Osteoblast (primary cell): ENCODE measurements at places on chromosomes 7 and 10. TPM values are rescaled to one million over a fixed set of nuclear protein-coding genes. Genes with fewer than 3 reads are reported as not detected.

- no peak for DNase-seq
These were observed 362.4 kb upstream of the ZNF32 start for GRCh38 chr10:44010873-44011602.

- DNase-seq = peak; percentile 44
These were observed 78.6 kb upstream of the ARMC3 start for GRCh38 chr10:22849077-22849805.

DNA sequence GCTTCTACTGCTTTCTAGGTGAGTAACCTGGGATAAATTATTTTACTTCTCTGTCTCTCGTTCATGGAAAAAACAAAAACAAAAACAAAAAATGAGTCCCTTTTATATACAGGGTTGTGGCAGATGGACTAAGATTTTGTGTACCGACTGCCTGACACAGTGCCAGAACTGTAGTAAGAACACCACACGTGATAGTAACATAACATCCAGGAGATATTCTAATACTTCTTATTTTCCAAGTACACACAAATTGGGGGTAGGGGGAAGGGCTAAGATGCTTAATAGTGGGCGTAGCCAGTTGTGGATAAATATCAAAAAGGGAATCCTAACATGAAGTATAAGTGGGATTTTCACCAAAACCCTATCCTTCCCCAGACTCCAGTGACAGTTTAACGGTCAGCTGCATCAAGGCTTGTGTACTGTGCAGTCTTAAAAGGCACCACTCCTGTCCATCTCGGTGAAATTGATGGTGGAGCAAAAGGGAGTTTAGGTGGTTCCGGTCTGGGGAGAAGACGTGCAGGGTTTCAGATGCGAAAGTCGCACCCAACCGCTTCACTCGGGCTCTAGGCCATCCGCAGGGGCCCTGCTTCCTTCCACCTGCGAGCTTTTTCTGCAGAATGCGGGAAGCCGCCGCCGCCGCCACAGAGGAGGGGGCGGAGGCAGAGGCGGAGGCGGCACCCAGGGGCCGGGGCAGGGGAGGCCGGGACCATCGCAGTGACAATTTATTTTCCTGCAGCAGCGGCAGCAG, at the start of gene STAMBPL1:
Gene STAMBPL1, plus strand, starts transcription at position 712 of the 748 bp plus-strand sequence. CDS start 21,464 bp downstream, outside the sequence.
- DNase-seq = peak; percentile 67

The SPDYE2B gene
- not detected in 2 replicates for total RNA-seq

The VSTM4 gene
- total RNA-seq = 10.1 and 14.1 TPM in 2 replicates

The SYT15B gene
- under 0.01 and 0.36 TPM in 2 replicates for total RNA-seq

- DNase-seq = no peak
These were observed 122.7 kb downstream of the RAPGEF5 start for GRCh38 chr7:22234227-22234626.

- peak; percentile 88 for DNase-seq
These were observed 757 bp downstream of the ANKIB1 start for GRCh38 chr7:92246360-92247101.

The ITIH5 gene
- 0.88 and 2.2 TPM in 2 replicates for total RNA-seq

DNA sequence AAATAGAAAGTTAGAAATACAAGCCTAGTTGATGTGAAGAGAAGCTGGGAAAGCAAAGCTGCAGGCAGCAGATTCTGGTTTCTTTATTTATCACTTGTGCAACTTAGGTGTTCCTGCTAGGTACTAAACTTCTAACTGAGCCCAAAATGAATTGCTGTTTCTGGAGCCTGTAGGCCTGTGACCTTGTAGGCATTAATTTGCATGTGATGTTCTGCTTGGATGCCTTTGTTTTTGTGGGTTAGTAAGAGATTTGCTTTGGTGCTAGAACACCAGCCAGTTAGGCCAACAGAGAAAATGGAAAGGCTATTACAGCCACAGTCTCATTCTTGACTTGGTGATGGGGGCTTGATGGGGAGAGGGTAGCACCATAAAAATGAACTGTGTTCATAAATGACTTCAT, 370.7 kb downstream of the PPP1R3A start:
- no peak for DNase-seq

The FAM20C gene
- 38.6 and 46.0 TPM in 2 replicates for total RNA-seq

The ASCC1 gene
- 40.2 and 50.1 TPM in 2 replicates for total RNA-seq

DNA sequence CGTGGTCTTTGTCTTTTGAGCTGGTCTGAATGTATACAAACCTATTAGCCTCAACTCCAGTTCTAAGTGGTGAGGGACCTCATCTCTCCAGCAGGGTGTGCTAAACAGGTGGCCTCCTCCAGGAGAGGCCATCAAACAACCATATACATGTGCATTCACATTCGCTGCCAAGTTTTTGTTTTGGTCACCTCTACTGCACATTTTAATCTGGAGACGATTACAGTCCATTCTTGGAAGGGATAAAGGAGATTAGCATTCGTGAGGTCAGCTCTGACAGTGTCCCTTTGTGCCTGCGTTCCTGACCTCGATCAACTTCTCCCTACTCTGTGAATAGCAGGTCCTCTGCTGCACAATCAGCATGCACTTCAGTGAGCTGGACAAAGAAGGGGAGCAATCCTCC, 60.8 kb downstream of the RHOBTB1 start:
- no peak for DNase-seq

GRCh38 chr10:75556320-75556719, 124.9 kb downstream of the LRMDA start:
- DNase-seq = no peak

DNA sequence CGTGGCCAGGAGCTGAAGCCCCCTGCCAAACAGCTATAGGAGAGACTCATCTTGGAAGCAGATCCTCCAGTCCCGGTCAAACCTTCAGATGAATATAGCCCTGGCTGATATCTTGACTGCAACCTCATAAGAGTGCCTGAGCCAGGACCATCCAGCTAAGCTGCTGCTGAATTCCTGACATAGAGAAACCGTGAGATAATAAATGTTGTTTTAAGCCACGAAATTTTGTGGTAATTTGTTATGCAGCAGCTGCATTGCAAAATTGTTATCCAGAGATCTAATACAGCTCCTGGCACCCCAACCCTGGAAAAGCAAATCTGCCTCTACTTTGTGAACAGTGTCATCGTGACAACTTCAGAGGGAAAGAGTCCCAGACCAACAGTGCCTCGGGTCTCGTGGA, 119.9 kb downstream of the CREB5 start:
- DNase-seq = no peak

DNA sequence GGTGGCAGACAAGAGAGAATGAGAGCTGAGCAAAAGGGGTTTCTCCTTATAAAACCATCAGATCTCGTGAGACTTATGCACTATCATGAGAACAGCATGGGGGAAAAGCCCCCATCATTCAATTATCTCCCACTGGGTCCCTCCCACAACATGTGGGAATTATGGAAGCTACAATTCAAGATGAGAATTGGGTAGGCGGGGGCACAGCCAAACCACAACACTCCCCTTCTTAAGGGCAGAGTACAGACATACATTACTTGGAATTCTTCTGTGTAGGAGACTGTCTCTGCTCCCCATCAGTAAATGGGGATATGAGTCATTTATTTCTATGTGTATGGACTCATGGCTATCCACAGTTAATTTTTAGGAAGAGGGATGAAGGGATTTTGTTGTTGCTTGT, 31.2 kb downstream of the FAM171A1 start:
- no peak for DNase-seq

The TRIM50 gene
- total RNA-seq = not detected in 2 replicates

The SFMBT2 gene
- under 0.01 TPM in 2 replicates for total RNA-seq

The HIPK2 gene
- 12.7 and 13.3 TPM in 2 replicates for total RNA-seq

DNA sequence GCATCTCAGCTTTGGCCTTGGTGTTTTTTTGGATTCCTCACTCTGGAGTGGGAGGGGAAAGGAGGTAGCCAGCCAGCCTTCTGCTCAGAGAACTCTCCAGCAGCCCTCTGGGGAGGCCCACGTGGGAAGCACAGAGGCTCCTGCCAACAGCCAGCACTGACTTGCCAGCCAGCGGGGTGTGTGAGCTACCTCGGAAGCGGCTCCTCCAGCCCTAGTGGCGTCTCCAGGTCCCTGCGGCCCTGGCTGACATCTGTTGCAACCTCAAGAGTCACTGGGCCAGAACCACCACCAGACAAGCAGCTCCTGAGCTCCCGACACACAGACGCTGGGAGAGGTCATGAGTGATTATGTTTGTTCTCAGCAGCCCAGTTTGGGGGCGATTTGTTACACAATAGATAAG, 180.2 kb upstream of the FZD8 start:
- DNase-seq = peak; percentile 88

DNA sequence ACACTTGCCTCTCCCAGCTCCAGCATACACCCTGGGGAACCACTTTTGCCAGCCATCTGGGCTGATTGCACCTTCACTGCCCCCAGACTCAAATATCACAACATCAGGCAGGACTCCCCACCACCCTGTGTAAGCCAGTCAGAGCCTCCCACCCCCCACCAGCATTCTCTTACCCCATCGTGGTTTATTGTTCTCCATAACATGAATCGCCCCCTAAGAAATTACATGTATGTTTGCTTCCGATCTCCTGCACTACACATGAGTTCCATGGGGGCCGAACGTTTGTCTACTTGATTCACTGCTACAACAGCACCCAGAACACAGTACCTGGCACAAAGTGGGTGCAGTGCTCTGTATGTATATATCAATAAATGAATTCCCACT, 39.4 kb downstream of the CREB3L2 start:
- no peak for DNase-seq

GRCh38 chr10:84248794-84249193, 3.9 kb downstream of the RGR start:
- DNase-seq = no peak

- DNase-seq = no peak
These were observed 242.1 kb upstream of the TCERG1L start for GRCh38 chr10:131553581-131553980.

The FAM25C gene
- total RNA-seq = not detected in 2 replicates

DNA sequence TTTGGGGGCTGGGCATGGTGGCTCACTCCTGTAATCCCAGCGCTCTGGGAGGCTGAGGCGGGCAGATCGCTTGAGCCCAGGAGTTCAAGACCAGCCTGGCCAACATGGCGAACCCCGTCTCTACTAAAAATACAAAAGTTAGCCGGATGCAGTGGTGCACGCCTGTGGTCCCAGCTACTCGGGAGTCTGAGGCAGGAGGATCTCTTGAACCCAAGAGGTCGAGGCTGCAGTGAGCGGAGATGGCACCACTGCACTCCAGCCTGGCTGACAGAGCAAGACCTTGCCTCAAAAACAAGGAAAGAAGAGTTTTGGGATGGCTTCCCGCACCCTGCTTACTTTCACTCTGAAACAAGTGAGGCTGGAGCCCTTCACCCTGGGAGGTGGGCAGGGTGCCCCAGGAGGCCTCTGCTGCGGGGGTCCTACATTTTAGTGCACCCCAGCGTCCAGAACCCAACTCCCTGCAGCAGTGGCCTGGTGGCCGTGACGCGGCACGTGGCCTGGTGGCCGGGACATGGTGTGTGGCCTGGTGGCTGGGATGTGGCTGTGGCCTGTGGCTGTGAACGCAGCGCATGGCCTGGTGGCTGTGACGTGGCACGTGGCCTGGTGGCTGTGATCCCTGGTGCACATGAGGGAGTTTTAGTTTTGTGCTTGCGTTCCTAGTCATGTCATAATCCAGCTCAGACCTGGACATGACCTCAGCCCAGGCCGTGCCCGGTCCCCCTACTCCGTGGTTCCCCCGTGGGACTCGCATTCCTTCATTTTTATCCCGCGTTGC, 9.3 kb downstream of the KNDC1 start:
- peak; percentile 54 for DNase-seq

The H2AZ2 gene
- 93.7 and 98.1 TPM in 2 replicates for total RNA-seq

DNA sequence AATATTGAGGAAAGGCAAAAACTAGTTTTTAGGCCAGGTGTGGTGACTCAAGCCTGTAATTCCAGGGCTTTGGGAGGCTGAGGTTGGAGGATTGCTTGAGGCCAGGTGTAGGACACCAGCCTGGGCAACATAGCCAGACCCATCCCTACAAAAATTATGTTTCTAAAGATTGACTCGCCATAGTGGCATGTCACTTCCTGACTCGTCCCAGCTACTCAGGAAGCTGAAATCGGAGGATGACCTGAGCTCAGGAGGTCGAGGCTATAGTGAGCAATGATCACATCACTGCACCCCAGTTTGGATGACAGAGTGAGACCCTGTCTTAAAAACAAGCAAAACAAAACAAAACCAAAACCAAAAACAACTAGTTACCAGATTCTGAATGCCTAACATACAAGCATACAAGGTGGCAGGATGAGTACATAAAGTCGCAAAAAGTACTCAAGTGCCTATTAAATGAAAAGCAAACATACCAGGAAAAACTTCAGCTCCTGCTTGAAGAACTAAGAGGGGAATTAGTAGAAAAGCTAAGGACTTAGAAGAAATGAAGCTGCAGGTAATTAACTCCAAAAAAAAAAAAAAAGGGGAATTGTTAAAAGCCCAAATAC, 14.1 kb downstream of the ZNF398 start:
- no peak for DNase-seq

DNA sequence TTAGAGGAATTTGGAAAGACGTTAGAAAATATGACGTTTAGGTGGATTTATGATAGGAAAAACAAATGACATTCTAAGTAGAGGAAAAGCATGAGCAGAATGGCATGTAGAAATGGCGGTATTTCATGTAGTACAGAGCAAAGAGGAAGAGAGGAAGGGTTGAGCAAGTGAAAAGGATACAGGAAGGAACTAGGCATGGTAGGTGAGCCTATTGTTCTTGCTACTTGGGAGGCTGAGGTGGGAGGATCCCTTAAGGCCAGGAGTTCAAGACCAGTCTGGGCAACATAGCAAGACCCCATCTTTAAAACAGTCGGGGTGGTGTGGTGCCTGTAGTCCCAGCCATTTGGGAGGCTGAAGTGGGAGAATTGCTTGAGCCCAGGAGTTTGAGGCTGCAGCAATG, 1.2 kb downstream of the GTPBP10 start:
- DNase-seq = no peak

The CLCN1 gene
- under 0.01 TPM in 2 replicates for total RNA-seq

- peak; percentile 98 for DNase-seq
These were observed at the start of gene P4HA1 for GRCh38 chr10:73096449-73097304. Gene P4HA1 (minus strand): TSS chr10:73096866. CDS start chr10:73074883, 21,983 bp downstream.

GRCh38 chr7:159128767-159129166, 15.9 kb downstream of the VIPR2 start:
- no peak for DNase-seq

The KCNMA1 gene
- total RNA-seq = 72.2 and 77.8 TPM in 2 replicates

DNA sequence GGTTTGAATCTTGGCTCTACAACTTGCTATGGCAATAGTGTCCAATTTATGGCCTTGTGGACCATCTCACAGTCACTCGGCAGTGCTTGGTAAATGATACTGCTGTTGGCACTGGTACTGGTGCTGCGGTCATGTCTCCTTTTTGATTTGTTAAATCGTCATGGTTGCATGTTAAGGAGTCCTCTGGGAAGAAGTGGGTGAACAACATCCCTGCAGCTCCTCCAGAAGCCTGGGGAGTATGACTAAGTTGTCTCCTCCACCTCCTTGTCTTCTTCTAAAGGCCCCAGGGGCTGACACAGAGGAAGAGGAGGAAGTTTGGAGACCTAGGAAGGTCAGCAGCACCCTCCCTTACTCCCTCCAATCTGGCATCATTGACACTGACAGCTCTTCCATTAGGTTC, 8.5 kb downstream of the ITPRIP start:
- peak; percentile 93 for DNase-seq

The TMEM213 gene
- total RNA-seq = not detected in 2 replicates

DNA sequence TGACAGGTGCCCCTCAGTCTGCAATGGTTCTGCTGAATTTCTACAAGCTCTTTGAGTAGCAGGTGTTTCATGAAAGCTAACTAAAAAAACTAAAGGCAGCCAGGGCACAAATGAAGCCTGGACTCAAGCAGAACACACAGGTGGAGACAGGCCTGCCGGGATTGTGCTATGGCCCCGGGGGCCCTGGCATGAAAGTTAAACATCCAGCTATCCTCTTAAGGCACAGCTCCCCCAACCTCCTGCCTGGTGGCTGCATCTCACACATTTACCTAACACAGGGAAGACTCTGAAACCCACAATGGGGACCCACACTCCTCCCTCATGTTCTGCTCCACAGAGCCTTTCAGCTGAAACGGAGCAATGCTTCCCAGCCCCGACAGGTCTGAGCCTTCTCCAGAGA, 76.3 kb upstream of the CAMK2B start:
- DNase-seq = no peak
